ENCODE measurements at places on chromosomes 6 and 20.

DNA sequence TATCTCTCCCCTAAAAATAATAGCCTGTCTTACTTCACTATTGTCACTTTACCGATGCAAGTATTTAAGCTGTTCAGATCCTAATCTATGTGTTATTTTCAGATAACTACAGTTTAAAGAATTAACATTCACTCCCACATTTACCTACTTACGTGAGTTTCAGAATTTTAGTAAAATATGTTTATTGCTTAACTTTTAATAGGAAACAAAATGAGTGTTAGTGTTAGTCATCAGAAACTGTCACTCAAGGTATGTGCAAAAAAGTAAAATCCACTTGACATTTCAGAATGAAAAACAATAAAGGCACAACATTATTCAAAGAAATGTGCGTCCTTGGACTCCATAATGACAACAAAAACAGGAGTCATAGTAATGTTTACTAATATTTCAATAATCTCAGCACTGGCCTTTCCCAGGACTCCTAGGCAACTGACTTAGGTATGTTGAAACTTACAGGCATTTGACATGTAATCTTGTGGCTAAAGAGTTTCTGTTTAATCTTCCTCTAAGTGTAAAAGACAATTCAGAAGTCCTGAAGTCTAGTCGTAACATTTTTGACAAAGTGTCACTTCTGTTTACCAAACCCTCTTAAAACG, 4.5 kb downstream of the ATXN1 start:
- no peaks in the 10 kb centered on the region for H3K36me3 ChIP-seq
- H3K4me3 ChIP-seq, result no peak overlapping the region
- no peaks in the 10 kb centered on the region for H3K27me3 ChIP-seq
- H3K4me1 ChIP-seq, result no peaks in the 10 kb centered on the region

GRCh38 chr20:8360035-8360434, 228.0 kb downstream of the PLCB1 start:
- H3K4me1 ChIP-seq, result no peaks in the 10 kb centered on the region
- no peak for DNase-seq
- H3K27me3 ChIP-seq, result no peaks in the 10 kb centered on the region
- H3K4me3 ChIP-seq, result no peak overlapping the region

GRCh38 chr20:1330075-1330830, 1.3 kb upstream of the SDCBP2 start:
- peak; percentile 91 for DNase-seq
- H3K4me1 ChIP-seq, result peaks cover 68% of the 10 kb centered on the region
- no peaks in the 10 kb centered on the region for H3K36me3 ChIP-seq
- peak overlapping the region; percentile 99 for H3K27ac ChIP-seq

GRCh38 chr6:71402096-71402495, 113.5 kb downstream of the OGFRL1 start:
- H3K36me3 ChIP-seq, result peaks cover 9% of the 10 kb centered on the region
- no peak overlapping the region for H3K4me3 ChIP-seq
- H3K4me1 ChIP-seq, result no peaks in the 10 kb centered on the region
- DNase-seq, result no peak
- no peaks in the 10 kb centered on the region for H3K27me3 ChIP-seq

GRCh38 chr6:32187009-32187709, 2.8 kb downstream of the PBX2 start:
- H3K27me3 ChIP-seq, result no peaks in the 10 kb centered on the region
- H3K4me1 ChIP-seq, result no peaks in the 10 kb centered on the region
- H3K36me3 ChIP-seq, result peaks cover 29% of the 10 kb centered on the region

GRCh38 chr6:156639009-156639721, 138.0 kb upstream of the ARID1B start:
- no peak overlapping the region for H3K4me3 ChIP-seq
- no peaks in the 10 kb centered on the region for H3K4me1 ChIP-seq
- H3K36me3 ChIP-seq, result no peaks in the 10 kb centered on the region
- no peaks in the 10 kb centered on the region for H3K27me3 ChIP-seq
- no peak overlapping the region for H3K27ac ChIP-seq

GRCh38 chr20:33875055-33875454, 63.9 kb downstream of the CHMP4B start:
- no peaks in the 10 kb centered on the region for H3K36me3 ChIP-seq
- H3K27me3 ChIP-seq, result no peaks in the 10 kb centered on the region
- no peak overlapping the region for H3K27ac ChIP-seq

- H3K27me3 ChIP-seq, result no peaks in the 10 kb centered on the region
- no peak overlapping the region for H3K27ac ChIP-seq
- no peak for DNase-seq
- no peaks in the 10 kb centered on the region for H3K4me1 ChIP-seq
Observed at GRCh38 chr6:49634836-49635218, 1.8 kb downstream of the RHAG start.

GRCh38 chr6:8627085-8627861, 191.9 kb upstream of the SLC35B3 start:
- no peaks in the 10 kb centered on the region for H3K36me3 ChIP-seq
- no peak overlapping the region for H3K27ac ChIP-seq
- H3K4me3 ChIP-seq, result no peak overlapping the region
- no peaks in the 10 kb centered on the region for H3K27me3 ChIP-seq
- H3K4me1 ChIP-seq, result no peaks in the 10 kb centered on the region

- no peaks in the 10 kb centered on the region for H3K36me3 ChIP-seq
- DNase-seq, result no peak
- H3K27me3 ChIP-seq, result no peaks in the 10 kb centered on the region
- H3K4me3 ChIP-seq, result no peak overlapping the region
- no peak overlapping the region for H3K27ac ChIP-seq
Observed at GRCh38 chr6:57283911-57284455, 33.4 kb upstream of the PRIM2 start.

GRCh38 chr20:21453690-21454089, 56.4 kb upstream of the NKX2-4 start:
- no peak overlapping the region for H3K27ac ChIP-seq
- no peaks in the 10 kb centered on the region for H3K27me3 ChIP-seq
- no peaks in the 10 kb centered on the region for H3K4me1 ChIP-seq

- H3K4me1 ChIP-seq, result no peaks in the 10 kb centered on the region
- DNase-seq, result no peak
- H3K4me3 ChIP-seq, result no peak overlapping the region
- no peak overlapping the region for H3K27ac ChIP-seq
Observed at GRCh38 chr20:45128099-45128498, 3.8 kb upstream of the WFDC12 start.
